Islet precursor cell (in vitro differentiated cells): ENCODE measurements at places on chromosomes 1 and 21.

- DNase-seq: peak; percentile 86
Observed at GRCh38 chr1:183279835-183280234, 93.8 kb downstream of the LAMC2 start.

GRCh38 chr1:59484096-59484495 lies 187.2 kb downstream of the FGGY start:
- no peak for DNase-seq

DNA sequence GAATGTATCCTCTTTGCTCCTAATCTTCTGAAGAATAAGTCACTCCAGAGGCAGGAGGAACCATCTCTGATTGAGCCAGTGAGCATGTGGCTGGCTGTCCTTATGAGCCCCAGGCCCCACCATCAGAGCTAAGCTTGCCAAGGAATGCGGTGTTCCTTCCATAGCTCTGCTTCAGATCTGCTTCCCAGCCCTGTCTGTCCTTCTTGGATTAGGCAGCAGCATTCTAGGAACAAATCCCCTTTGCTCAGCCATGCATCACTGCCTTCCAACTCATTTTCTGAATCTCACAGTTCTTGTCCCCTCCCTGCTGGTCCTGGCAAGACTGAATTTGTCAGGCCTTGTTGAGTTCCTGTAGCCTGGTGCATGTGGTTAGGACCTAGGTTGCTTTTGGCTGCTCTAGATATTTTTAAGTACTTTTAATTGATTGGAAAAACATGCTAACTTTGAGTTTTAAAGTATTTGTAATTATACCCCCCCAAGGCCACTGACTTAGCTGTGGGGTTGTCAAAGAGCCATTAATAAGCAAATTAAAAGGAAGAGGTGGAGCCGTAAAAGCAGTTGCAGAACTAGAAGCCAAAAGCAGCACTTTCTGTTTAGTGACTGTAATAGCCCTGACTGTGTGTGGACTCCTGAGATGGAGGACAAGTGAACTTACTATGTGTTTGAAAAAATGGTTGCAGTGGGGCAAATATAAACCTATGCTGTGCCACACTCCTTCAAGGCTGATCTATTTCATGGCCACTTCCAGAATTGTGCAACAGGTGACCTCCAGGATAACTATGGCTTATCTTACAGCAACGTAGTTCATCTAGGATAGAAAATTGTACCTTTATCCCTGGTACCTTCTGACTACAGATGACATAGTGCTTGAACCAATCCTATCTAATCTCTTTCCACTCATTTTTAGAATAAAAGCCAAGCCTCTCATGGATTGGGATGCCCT lies 61.3 kb upstream of the BACH1 start:
- DNase-seq: no peak

DNA sequence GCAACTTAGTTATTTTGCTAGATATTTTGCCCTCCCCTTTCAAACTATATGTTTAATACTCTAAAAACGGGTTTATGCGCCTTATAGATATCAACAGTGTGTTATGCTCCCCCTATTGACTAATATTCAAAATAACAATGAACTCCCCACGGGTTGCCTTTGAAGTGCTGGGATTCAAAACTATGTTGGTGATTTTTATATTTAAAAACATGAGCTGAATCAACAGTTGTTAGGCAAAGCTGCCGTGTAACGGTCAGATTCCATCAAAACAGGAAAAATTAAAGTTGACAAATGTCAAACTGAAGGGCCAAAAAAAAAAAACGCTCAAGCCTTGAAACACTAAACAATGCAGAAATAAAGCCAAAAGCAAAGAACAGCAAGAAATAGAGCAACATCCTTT lies 2.5 kb downstream of the TGFBR3 start:
- no peak for DNase-seq

DNA sequence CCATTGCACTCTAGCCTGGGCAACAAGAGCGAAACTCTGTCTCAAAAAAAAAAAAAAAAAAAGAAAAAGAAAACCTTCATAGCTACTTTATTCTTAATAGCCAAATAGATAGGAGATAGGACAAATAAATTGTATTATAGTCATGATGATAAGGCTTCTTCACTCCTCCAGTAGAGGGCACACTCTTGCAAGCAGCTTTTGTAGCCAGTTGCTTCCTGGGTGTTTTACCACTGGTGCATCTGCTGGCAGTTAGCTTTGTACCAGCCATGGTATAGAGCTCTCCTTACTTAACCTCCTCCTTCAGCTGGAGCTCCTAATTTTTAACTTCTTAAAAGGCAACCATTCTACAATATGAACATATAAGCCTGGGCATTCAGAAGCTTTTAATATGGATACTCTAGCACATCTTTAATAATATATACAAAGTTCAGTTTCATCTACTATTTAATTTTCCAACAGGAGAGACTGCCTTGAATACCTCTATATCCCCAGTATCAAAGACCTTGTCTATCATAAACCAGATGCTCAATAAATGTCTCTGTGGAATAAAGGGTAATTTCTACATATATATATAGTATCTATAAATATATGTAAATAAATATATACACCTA lies 35.8 kb downstream of the EVI5 start:
- DNase-seq: no peak

DNA sequence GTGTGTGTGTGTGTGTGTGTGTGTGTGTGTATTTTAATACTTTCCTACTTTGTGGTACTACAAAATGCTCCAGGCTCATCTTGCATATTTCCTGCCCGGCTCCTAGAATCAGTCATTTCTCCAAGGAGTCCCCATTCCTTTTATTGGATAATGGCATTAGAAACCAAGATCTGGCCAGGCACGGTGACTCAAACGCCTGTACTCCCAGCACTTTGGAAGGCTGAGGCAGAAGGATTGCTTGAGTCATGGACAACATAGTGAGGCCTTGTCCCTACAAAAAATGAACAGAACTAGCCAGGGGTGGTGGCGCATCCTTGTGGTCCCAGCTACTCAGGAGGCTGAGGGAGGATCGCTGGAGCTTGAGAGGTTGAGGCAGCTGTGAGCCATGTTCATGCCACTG lies 20.3 kb downstream of the EPB41 start:
- DNase-seq: peak; percentile 64

- no peak for DNase-seq
Observed at GRCh38 chr1:93740601-93741031, 59.0 kb upstream of the BCAR3 start.

DNA sequence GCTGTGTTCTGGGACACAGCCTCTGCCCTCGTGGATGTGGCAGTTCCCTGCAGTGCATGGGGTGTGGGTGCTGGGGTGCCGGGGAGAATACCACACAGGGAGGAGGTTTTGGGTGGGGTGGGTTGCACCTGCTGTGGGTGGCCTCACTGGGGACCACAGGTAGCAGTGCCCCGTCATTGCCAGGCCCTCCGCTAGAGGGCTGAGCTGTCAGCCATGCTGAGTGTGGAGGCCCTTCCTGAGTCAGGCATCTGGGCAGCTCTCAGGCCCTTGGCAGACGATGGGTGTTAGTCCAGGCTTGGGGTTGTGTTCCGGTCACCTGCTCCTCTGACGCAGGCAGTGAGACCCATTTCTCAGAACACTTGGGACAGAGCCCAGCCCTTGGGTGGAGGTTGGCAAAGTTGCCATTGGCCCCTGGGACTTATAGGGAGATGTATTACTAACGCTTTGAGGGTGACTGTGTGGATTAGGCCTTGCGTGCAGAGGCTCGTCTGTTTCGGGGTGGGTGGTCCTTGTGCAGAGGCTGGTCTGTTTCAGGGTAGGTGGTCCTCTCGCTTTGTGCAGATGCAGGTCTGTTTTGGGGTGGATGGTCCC lies 23.9 kb downstream of the PCNT start:
- DNase-seq: no peak

DNA sequence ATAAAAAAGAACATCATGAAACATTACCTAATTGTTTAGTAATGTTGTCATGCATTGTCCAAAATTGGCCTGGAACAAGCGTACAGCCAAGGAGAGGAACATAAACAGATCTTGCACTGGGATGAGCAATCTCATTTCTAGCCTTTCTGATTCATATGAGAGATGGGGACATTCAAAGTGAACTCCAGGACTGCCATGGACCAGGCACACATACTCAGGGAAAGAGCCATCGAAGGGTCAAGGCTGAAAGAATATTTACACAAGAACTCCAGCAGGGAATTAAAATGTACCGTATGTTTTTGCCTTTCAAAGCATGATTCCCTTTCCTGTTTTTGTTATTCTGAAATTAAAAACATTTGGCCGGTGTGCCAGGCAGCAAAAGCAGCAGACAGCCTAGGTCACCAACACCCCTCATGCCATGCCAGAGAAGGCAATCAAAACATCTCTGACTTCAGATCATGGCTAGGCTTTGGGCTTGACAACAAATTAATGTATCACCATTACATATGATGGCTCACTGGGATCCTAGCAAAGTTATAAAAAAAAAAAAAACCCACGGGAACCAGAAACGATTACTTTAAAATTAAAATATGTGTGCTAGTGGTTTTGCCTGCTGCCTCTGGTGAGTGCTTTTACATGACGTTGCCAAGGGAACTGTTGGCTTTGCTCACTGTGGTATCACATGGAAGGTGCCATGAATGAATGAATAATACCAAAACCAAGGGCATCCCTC lies 159.8 kb downstream of the TGFBR3 start:
- no peak for DNase-seq

GRCh38 chr1:226820941-226821718 lies 49.3 kb upstream of the PSEN2 start:
- peak; percentile 89 for DNase-seq

- DNase-seq: no peak
Observed at GRCh38 chr1:1208713-1209433, 2.5 kb upstream of the TNFRSF18 start.

DNA sequence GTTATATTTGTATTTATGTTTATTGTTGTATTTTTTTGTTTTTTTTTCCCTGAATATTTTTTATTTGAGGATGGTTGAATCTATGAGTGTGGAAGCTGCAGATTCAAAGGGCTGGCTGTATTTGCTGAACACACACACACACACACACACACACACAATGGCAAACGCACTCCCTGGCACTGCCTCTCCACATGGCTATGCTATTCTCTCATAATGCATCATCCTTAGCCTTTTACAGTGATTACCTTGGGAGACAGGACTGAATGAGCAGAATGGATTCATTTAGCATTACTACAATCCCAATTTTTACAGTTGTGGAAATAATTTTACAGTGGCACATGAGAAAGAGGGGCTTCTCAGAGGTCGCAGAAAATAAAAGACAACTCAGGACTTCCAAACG lies 390.1 kb downstream of the PCP4 start:
- DNase-seq: no peak

DNA sequence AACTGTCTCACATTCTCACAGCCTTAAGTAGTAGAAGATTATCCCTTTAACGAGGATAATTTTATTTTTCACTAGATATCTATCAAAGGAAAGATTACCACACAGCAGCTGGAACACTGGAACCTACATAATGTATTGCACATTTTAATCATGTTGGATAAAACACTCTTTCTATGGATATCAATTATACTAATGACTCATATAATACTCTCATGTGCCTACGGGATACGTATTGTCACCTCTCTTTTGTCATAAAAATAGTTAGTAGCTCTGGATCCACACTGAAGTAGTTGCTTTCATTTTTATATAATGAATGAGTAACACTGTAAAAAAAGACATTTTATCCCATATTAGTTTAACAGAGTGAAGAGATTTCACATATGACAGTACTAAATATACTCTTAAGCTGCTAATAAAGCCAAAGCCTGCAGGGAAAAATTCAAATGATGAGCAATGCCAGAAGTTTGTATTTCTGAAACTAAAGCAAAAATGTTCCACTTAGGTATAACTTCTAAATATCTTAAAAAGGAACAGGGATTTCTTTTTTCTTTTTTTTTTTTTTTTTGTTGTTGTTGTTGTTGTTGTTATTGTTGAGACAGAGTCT lies 408.7 kb upstream of the PKN2 start:
- no peak for DNase-seq

DNA sequence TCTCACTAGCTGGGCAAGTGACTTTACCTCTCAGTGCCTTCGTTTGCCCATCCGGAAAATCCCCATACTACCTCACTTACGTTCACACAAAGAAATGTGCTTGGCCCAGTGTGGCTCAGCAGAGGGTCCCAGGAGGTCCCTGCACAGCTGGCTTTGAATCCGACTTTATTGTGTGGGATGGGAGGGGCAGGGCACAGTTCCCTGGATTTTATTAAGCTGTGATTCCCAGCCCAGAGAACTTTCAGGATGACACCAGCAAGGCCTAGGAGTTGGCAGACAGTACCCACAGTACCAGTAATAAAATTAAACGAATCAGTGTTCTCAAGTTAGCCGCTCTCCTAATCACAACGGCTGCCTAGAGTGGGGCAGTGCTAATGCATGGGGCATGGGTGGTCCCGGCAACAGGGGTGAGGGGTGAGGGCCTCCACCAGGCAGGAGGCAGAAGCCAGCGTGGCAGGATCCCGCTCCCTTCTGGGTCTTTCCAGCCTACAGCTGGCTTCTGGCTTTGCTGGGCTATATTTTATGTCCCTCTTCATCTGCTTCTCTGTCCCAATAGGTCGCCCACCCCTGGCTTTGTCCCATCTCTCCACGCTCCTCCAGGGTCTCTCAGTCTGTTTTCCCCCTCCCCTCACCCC lies 74.9 kb downstream of the VWA5B1 start:
- no peak for DNase-seq

- peak; percentile 93 for DNase-seq
Observed at GRCh38 chr1:32349211-32349708, 13.0 kb downstream of the FAM229A start.

DNA sequence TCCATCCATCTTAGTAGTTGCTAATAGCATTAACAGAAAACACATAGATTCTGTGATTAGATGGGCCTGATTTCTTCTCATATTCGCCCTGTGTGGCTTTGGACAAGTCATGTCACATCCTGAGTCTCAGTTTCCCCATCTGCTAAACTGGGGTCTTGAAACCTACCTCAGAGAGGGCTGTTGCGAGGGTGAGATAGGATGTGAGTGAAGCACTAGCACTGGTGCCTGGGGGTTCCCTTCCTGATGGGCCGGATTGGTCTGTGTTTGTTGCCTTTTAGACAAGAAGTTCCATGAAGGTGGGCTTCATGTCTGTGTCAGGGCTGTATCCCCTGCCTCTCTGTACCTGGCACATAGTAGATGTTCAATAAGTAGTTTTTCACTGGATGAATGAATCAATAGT lies 3.5 kb upstream of the MAN1C1 start:
- peak; percentile 12 for DNase-seq

- no peak for DNase-seq
Observed at GRCh38 chr1:35925741-35926140, 5.2 kb upstream of the AGO3 start.

DNA sequence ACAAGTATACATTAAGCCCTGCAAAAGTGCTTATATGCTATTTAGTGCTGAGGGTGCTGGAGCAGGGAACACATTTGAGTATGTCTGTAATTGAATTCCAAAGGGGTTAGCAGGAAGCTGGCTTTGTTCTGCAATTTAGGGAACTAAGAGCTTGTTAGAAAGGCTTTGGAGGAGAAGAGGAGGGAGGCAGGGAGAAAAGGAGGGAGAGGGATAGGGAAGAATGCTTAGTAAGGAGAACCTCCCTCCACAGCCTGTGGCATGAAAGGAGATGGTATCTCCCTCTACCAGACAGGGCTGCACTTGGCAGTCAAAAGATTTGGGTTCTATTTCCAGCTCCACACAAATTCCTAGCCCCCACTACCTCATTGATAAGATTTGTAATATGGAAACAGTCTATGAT lies 217.8 kb downstream of the DAB1 start:
- peak; percentile 77 for DNase-seq

GRCh38 chr1:243982447-243983018 lies 68.5 kb upstream of the ZBTB18 start:
- DNase-seq: peak; percentile 49
